ACHN (cell line): ENCODE measurements at places on chromosomes 2 and 18.

DNA sequence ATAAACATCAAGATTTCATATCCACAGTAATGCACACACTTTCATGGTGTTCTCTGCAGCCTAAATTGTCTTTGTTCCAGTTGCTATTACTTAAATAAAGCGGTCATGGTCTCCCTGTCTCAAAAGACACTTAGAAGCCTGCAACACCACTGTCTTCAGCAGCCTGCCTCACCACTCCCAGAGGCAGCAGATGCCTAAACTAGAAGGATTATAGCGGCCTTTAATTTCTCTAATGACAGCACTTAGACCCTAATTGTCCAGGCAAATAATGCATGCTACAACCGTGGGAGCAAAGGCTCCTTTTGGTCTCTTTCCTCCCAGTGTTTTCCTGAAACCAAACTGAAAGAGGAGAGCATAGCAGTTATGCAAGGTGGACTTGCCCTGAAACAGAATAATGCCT, 248.8 kb upstream of the SLC39A10 start:
- DNase-seq, result no peak

- no peak for DNase-seq
These were observed 175.1 kb downstream of the ANKRD30B start for GRCh38 chr18:14922965-14923565.

DNA sequence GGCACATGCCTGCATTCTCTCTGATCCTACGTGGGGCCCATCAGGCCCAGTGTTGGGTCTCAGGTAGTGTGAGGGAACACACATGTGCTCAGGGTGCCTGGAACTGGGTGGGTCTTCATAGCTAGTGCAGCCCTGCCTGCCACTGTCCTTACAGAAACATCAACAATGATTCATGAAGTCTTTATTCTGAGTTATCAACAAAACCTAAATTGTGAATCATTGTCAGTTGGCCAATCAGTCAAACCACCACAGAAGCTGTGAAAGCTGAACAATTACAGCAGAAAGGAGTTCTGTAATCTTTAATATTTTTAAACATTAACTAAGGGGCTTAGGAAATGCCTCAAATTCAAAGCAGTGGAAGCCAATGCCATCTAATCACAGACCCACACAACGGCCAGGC, 82.8 kb upstream of the ZNF521 start:
- DNase-seq, result no peak

DNA sequence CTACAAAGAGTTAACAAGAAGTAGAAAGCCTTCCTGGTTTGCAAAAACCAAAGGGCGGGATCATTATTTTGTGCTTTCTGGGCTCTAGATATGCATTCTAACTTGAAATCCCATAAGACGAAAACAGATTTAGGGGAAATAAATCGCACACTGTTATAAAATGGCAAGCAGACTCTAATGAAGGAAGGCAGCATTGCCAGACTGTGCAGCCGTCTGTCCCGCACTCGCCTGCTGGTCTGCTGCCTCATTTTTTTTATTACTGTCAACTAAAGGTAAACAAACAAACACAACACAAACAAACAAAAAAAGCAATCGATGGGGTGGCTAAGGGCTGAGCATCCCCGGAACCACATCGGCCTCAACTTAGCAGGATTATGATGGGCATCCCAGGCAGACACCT, 24.4 kb downstream of the ZNF521 start:
- no peak for DNase-seq

DNA sequence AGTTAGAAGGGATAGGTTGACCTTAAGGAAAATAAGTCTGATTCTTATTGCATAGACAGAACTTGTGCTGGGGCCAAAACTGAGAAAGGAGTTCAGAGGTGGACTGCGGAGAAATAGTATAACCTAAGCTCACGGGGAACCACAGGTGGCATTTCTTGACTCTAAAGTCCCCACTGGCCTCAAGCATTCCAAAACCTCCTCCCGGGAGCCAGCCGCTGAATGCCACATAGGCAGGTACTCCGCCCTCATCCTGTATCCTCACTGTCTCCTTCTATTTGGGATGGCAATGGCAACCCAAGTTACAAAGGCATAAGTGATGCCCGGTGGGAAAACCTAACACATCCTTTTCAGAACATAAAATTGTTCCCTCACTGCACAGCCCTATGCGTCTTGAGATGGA, 173.0 kb downstream of the SP3 start:
- no peak for DNase-seq

- DNase-seq, result no peak
These were observed 26.6 kb downstream of the HK2 start for GRCh38 chr2:74860521-74860920.

DNA sequence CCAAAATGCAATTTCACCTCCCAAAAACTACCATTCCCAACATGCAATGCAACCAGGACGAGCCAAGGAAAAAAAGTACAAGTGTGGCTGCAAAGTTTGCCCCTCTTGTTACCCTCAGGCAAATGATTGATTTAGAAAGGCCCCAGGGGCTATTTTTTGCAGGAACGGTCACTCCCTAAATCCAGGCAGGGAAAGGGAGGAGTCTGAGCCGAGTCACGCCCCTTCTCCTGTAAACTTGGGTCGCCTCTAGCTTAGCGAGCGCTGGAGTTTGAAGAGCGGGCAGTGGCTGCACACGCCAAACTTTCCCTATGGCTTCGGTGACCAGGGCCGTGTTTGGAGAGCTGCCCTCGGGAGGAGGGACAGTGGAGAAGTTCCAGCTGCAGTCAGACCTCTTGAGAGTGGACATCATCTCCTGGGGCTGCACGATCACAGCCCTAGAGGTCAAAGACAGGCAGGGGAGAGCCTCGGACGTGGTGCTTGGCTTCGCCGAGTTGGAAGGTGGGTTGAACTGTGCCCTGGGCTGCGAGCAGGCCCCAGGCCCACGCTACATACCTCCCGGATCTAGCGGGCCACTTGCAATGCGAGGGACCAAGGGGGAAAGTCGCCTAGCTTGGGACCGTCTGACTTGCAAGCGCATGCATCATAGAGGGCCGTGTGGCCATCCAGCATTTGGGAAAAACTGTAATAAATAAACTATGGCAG, at the start of gene GALM:
Gene GALM (plus strand): TSS at position 261 of the 702 bp plus-strand sequence. CDS start 48 bp downstream, at position 309.
- DNase-seq, result peak; percentile 94

GRCh38 chr2:128510701-128511397, 192.2 kb upstream of the HS6ST1 start:
- DNase-seq, result no peak

GRCh38 chr2:58891828-58892377, 650.8 kb upstream of the FANCL start:
- no peak for DNase-seq

DNA sequence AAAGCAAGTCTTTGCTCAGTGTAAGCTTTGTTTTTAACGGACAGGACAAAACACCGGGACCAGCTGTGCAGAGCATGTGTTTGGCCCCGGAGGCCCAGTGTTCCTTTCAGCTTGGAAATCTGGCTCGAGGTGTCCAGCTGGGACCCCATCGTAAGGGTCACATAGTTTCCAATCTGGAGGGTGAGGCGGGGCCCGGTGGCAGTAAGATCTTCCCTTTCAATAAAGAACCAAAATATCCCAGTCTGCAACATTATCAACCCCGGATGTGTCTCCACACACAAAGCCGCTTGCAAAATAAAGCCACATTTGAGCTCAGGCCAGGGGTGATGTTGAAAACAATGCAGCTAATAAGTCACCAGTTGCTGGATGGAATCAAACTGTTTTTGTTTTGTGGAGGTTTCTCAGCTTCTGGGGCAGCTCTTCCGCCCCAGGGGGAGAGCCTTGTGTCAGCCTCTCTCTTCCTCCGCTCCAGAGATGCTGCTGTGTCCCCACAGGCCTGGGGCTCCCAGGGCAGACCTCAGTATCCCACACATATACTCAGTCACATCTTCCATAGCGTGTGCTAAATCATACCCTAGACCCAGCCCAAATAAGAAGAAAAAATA, 138.6 kb upstream of the GLI2 start:
- no peak for DNase-seq

GRCh38 chr2:215454519-215455246, 18.8 kb upstream of the FN1 start:
- DNase-seq, result peak; percentile 46

- peak; percentile 55 for DNase-seq
These were observed 89.7 kb upstream of the TTC39C start for GRCh38 chr18:23924813-23925212.
